ENCODE measurements at places on chromosomes 2 and 18.

GRCh38 chr2:46009315-46009714, 287.9 kb upstream of the EPAS1 start:
- DNase-seq = no peak

DNA sequence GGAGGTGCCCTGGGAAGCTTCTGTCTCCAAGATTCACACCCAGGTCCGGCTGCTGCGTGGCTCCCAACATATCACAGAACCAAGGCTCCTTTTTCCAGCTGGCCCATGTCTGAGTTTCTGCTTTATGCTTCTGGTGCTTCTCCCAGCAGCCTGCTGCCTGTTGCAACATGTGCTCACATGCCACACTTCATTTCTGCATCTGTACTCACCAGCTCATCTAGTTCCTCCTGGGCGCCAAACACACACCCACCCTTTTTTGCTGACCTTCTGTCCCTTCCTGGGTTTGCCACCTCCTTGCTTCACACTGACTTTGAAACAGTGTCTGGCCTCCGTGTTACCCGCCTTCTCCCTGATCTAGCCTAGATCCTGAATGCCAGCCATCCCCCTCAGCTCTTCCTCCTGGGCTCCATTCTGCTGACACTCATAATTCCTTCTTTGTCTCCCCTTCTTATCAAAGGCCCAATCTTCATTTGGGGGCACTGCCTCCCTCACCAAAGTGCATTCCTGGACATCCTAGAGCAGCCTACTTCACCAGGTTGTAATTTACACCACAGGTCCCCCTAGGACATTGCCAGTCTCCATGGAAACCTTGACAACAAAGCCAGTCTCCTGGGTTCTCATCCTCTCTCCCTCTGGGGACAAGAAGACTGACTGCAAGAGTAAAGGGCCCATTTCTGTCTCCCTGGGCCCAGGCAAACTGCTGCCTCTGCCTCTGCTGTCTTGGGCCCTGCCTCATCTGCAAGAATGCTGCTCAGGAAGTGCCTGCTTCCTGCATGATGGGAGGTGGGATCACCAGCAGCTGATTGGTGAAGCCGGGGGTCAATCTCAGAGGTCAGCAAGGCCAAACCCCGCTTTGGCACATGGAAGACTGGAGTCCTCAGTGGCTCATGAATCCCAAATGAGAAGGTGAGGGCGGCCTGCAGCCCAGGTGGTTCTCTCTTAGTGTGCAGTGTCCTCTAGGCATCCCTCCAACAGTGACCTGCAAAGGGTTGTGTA, 13.9 kb upstream of the PROM2 start:
- DNase-seq = no peak

- no peak for DNase-seq
Measured at GRCh38 chr2:8756230-8756629, 74.4 kb downstream of the ID2 start.

DNA sequence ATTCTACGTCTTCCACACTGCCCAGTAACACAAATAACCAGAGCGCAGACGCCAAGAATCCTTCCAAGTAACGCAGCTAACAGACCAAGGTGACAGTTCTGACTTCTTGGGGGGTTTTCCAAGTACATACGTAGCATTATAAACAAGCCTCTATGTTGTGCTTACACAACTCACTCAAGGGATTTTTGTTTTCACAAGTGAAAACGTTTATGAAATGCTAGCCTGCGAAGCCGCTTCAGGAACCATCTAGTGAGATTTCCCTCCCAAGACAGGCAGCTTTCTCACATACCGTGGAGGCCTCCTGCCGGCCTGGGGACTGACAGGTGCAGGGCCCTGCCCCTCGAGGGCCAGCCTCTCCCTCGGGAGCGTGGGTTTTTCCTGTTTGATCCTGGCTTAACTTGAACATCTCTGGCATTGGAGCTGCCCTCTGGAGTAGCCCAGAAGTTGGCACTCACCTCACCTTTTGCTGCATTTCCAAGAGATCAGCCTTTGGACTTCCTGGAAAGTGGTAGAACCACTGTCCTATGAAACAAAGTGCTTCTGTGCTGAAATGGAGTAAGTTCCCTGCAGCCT, 151.1 kb downstream of the MBP start:
- no peak for DNase-seq

DNA sequence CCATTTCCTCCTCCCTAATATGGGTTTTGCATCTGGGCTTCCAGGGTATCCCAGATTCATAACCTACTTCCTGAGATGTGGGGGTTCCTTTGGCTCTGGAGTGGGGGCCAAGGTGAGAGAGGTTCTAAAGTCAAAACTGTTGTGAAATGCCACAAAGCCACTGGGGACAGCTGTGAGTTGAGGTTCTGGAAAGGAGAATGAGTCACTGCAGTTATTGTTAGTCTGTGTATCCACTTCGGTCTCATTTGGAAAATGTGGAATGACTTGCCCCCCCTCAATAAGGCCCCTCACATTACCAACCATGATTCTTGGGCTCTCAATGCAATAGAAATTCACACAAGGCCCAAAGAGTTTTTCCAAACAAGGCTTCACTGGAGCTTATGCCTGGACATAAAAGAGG, 51.1 kb upstream of the LGALSL start:
- no peak for DNase-seq

DNA sequence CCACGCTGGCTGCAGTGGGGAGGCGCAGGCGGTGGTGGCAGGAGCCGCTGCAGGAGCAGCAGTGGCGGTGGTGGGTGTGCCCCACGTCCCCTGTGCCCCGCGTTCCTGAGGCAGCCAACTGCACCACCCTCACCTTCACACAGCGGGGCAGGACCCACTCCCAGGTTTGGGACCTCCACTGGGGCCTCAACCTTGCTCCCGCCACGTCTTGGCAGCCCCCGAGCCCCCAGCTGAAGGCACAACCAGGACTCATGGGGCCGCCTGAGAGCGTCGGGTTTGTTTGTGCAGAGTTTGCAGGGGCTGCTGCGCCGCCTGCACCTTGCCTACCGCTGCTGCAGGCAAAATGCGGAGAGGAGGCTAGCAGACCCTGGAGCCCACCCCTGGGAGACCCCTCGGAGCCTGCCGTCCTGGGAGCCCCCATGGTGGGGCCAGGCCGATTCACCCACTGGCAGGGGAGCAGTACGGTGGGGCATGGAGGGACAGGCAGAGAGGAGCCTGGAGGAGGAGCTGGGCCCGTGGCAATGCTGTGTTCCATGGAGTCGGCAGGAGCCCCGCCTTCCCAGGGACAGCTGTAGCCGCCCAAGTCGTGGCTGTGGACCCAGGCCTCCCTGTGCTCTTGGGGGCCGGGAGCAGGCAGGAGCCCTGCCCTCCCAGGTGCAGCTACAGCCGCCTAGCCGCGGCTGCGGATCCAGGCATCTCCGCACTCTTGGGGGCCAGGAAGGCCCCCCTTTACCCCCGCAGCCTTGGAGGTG, 14.7 kb upstream of the EML6 start:
- no peak for DNase-seq

DNA sequence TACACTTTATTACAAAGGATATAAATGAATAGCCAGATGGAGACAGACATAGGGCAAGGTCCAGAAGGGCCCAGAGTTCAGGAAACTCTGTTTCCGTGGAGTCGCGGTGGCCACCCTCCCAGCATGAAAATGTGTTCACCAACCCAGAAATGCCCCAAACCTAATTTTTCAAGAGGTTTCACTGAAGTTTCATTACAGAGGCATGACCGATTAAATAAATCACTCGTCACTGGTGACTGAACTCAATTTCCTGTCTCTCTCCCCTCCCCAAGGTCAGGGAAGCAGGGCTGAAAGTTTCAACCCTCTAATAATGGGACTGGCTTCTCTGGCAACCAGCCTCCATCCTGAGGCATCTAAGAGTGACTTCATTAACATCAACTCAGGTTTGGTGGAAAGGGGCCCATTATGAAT, 22.4 kb downstream of the USP40 start:
- DNase-seq = no peak

DNA sequence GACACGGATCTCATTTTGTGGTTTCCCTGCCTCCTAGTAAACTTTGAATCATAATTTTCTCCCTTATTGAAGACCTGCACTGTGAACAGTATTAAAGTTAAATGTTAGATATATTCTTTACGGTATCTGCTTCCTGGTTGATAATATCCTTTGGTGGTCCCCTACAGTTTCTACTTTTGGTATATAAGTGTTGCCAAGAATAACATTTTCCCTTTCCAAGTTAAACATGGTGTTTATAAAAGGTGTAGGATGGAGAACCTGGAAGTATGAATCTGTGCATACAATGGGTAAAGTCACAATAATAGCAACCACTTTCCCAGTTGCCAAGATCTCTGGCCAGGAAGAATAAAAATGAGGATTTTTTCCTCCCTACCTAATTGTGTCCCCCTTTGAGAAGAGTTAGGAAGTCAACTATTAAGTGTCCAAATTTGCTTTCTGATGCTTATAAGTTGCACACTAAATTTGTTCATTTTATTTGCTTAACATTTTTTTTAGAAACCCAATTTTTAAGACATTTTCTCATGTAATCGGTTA, 201.0 kb upstream of the STK17B start:
- no peak for DNase-seq

All from HAP-1 (cell line).